ENCODE measurements at places on chromosomes 3 and 15.

- DNase-seq, result no peak
These were observed 15.3 kb downstream of the ERC2 start for GRCh38 chr3:56453011-56453410.

- no peak for DNase-seq
These were observed 188.3 kb downstream of the TBC1D2B start for GRCh38 chr15:77889009-77889806.

DNA sequence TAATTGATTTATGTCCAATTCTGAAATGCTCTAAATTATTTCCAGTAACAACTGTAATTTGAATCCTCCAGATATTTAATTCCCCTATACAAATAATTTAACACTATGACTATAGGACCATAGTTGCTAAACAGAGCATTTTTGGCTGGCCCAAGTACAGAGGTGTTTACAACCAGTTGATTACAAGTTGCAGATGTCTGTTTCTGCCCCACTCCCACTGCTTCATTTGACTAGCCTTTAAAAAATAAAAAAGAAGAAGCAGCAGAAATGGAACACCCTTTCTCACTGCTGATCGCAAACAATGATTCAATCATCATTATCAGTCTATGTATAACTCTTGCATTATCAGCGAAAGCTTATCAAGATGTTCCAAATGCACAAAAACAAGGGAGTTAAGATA, 54.6 kb downstream of the SENP7 start:
- DNase-seq, result no peak

DNA sequence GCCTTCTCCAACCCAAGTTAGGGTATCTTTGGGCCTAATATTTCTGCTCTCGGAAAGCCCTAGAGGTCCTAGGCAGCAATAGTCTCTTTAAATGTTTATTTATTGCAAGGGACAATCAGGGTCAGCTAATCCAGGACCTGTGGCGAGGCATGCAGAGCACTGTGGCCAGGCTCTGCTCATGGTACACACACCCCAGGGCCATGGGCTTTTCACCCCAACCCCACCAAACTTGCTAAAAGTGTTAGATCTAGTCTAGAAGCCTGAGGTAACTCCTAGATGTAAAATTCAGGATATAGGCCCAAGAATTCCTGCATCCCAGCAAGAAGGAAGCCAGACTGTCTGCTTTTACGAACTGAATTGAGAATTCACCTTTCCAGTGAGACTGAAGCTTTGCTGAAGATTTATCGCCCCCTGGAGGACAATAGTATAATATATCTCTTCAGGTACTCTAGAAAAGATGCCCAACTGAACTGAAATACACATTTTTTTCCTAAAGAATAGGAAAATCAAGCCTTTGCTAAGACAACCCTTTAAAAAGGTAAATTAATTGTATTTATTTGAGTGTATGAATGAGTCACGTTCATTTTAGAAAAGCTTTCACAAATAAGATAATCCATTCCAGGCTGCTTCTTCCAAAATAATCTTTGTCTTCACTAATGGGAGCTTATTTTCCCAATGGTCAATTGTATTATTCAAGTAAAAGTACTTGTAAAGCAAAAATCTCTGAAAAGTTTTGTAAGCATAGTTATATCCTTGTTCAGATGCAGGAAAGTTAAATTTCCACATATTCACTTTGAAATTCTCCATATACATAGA, 89.8 kb downstream of the LRRC3B start:
- no peak for DNase-seq

DNA sequence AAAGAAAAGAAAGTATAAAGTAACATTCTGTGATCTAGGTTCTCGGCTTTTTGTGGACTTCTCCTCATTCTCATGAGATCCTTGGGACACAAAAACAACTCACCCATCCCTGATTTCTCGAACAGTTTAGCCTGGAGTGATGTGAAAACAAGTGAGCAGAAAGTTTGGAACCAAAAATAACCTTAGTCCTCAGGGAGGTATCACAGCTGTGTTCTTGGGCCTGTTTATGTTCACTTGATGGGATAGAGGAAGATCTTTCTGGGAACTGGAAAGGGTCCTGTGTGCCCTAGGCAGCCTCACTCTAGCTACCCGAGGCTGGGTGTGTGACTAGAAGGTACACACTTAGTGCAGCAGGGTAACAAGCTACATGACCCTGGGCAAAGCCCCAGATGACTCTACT, 308.8 kb upstream of the PDZRN3 start:
- no peak for DNase-seq

DNA sequence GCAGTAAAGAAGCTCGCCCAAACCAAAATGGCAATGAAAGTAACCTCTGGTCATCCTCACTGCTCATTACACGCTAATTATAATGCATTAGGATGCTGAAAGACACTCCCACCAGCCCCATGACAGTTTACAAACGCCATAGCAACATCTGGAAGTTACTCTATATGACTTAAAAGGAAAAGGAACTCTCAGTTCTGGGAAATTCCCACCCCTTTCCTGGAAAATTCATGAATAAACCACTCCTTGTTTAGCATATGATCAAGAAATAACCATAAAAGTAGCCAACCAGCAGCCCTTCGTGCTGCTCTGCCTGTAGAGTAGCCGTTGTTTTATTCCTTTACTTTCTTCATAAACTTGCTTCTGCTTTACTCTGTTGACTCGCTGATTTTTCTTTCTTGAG, 164.6 kb downstream of the SMAD6 start:
- DNase-seq, result no peak

DNA sequence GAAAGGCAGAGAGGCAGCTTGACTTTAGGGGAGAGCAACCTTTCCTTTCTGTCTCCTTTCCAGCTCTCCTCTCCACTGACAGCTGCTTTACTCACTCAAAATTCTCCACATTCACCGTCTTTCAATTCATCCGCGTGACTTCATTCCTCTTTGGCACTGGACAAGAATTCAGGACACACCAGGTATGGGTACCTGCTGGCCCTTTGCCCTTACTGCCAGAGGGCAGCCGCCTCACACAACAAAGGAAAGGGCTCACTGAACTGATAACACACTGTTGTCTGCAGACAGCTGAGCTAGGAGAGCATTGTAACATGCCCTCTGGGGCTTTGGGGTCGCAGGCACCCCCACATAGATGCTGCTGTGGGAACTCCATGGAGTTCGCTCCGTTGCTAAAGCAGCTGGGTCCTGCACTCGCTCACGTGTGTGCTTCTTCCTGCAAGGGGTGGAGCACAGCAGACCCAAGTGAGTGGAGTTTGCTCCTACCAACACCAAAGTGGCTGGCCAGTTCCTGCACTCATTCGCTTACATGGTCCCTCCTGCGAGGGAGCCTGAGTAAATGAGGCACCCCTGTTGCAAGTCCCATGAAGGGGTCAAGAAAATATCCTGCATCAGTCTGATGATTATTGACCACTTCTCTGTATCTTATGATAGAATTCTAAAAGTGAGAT, 79.0 kb upstream of the SGO1 start:
- no peak for DNase-seq

GRCh38 chr15:82103468-82103867, 57.6 kb upstream of the MEX3B start:
- DNase-seq, result no peak

GRCh38 chr3:16174389-16174788, at the start of gene GALNT15:
TSS of gene GALNT15 (plus strand) at chr3:16174680. CDS start at chr3:16175152, 472 bp downstream.
- no peak for DNase-seq

GRCh38 chr3:187223799-187224198, 26.5 kb downstream of the RTP1 start:
- no peak for DNase-seq

GRCh38 chr3:55735976-55736375, 248.9 kb upstream of the WNT5A start:
- DNase-seq, result no peak

GRCh38 chr3:139198929-139199328, 144.9 kb upstream of the MRPS22 start:
- DNase-seq, result no peak

GRCh38 chr3:145972851-145973250, 188.1 kb downstream of the PLOD2 start:
- DNase-seq, result no peak

DNA sequence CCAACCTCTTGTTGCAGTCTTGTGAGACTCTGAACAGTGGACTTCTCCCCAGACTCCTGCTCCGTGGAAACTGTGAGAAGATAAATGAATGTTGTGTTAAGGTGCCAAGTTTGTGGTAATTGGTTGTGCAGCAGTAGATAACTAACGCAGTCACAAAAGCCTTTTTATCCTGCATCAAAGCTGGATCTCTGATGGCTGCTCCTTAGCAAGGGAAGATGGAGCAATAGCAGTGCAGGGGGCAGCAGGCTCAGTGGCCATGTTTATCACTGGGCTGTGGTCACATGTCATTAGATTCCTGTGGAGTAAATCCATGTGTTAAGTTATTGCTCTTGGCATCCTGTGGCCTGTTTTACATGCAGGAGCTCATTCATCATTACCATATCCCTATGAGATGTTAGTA, 13.5 kb downstream of the CMTM7 start:
- no peak for DNase-seq

DNA sequence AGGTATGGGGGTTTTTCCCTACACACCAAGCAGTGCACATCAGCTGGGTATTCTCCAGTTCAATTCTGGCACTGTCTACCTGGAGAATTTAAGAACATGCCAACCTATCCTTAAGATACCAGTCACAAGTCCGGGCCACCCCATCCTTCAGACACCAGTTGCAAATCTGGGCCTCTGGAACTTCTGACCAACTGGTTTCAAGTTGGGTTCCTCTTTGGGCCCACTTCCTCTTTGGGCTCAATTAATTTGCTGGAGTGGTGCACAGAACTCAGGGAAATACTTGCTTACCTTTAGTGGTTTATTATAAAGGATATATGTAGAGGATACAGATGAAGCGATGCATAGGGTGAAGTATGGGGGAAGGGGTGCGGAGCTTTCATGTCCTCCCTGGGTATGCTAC, 25.3 kb downstream of the GLCE start:
- no peak for DNase-seq

GRCh38 chr15:75929799-75930565, 26.3 kb downstream of the FBXO22 start:
- no peak for DNase-seq

DNA sequence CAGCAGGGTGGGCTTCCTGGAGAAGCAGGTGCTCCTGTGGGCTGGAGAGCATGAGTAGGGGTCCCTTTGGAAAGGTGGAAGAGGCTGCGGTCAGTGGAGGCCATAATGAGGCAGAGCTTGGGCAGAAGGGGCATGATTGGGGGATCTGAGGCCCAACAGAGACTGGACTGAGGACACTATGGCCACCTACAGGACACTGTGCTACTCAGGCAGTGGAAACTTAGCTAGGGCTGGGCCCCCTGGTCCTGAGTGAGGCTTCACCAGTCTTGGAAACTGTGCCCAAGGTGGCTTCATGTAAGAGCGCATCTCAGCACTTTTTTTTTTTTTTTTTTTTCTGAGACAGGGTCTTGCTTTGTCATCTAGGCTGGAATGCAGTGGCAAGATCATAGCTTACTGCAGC, 6.3 kb upstream of the COMMD4 start:
- DNase-seq, result no peak

- no peak for DNase-seq
These were observed 36.3 kb downstream of the KNL1 start for GRCh38 chr15:40630313-40630712.

Data from activated CD4-positive, CD25-positive, alpha-beta regulatory T cell treated with anti-CD3 and anti-CD28 coated beads, Interleukin-2, amount 50 U/mL, for 72 hours (primary cell).